ENCODE measurements at places on chromosomes 12 and 14. TPM values are rescaled to one million over a fixed set of nuclear protein-coding genes. Genes with fewer than 3 reads are reported as not detected.
A peak's percentile ranks its signal among the peaks of the same experiment; 100 is the strongest.

DNA sequence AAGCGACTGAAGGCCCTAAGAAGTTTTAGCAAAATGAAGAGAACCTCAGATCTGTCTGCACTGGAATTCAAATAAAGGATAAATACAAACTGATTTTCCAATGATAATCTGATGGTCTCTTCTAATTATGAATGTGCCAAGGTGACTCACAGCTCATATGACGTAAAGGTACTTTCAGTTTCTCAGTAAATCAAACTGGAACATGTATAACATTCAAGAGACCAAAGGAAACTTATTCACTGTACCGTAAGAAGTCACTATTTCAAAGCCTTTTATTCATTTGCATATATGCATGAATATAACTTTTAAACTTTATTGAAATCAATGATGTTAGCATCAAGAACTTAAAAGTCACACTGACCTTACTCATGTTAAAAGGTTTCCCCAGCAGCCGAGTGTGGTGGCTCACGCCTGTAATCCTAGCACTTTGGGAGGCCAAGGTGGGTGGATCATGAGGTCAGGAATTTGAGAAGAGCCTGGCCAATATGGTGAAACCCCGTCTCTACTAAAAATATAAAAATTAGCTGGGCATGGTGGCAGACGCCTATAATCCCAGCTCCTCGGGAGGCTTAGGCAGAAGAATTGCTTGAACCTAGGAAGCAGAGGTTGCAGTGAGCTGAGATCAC, 52.2 kb downstream of the ATXN2 start:
- no peak for DNase-seq

DNA sequence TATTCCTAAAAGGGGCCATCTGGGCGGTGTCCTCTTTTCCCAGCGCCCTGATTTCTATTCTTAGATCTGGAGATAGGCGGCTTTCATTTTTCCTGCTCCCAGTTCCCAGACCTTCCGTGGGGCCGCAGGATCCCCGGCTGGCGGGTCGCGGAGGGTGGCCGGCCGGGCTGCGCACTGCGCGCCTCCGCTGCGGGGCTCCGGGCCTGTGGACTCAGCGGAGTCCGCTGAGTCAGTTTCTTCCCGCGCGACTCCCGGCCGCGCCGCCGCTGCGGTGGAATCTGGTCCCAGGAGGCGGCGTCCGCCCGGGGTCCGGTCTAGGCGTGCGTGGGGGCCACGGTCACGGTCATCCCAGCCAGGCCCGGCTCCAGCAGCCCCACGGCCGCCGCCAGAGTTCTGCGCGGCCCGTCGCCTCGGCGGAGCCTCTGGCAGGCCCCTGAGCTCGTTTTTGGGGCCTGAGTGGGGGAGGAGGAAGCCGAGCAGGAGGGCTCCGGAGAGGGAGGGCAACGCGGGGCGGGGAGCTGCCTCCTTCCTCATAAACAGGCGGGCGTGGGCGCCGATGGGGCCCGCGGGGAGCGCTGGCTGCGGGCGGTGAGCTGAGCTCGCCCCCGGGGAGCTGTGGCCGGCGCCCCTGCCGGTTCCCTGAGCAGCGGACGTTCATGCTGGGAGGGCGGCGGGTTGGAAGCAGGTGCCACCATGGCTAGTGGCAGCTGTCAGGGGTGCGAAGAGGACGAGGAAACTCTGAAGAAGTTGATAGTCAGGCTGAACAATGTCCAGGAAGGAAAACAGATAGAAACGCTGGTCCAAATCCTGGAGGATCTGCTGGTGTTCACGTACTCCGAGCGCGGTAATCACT, at the start of gene LRRK2:
LRRK2 (plus strand) TSS at position 559 of the 853 bp plus-strand sequence; CDS start at position 694, 135 bp downstream.
- peak; percentile 81 for DNase-seq

DNA sequence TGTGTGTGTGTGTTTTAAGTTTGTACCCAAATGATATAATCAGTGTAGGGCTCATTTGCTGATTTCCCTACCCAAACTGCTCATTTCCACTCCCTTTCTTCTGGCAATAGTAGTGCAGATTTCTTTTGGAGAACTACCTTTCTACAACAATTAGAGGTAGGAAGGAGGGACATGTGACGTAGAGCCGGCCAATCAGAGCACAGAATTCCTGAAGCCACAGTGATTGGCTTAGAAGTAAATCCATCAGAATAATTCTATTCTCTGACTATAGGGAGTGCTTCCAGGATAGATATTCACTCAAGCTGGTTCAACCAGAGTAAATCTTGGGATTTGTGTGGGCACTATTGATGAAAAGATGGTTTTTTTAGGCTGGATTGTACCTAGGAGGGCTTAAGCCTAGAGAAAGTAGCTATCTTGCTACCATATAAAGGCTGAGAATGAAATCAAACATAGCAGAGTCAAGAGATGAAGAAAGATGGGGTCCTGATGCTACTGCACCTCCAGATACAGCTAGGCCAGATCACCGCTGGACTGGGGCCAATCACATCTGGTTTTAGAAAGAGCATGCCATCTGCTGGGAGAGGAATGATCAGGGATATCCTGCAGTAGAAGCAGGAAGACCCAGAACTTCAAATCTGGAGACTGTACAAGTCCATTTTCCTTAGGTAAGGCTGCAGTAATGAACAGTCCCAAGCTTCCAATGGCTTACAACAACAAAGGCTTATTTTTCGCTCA, 54.1 kb upstream of the NUAK1 start:
- DNase-seq: no peak

REM2 gene
- total RNA-seq: not detected

- no peak for DNase-seq
Observed at GRCh38 chr12:96521895-96522682, 32.7 kb downstream of the CFAP54 start.

- no peak for DNase-seq
Observed at GRCh38 chr12:121451961-121452339, 52.0 kb downstream of the RNF34 start.

SLC5A8 gene
- total RNA-seq: not detected

GRCh38 chr14:59480166-59480565, 4.0 kb downstream of the L3HYPDH start:
- DNase-seq: no peak

MGP gene
- 0.72 TPM for total RNA-seq

BCL2L14 gene
- not detected for total RNA-seq

- no peak for DNase-seq
Observed at GRCh38 chr12:90618586-90618985, 336.4 kb downstream of the CCER1 start.

AGAP2 gene
- not detected for total RNA-seq

- DNase-seq: no peak
Observed at GRCh38 chr12:27468241-27468640, 21.7 kb downstream of the SMCO2 start.

FBLN5 gene
- 0.16 TPM for total RNA-seq

GRCh38 chr12:91261820-91262676, 79.4 kb upstream of the DCN start:
- no peak for DNase-seq

DNA sequence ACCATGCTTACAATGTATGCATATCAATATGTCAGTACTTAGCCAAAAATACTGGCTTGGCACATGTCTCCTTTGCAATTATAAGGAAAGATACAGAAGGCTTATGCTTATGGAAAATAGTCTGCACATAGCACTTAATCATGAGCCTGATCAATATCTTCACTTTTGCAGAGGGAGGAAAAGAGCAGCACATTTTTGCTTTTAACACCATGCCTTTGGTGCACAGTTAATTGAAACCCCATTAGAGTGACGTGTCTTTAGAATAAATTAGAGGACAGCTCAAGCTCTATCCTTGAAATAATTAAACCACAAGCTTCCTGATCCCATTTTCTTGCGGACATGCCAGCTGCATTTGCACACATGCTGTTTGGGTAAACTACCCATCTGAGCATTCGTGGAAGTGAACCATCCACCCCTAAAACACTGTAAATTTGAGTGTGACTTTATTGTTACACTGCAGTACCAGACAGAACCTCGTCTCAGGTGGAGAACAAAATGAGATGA, 839.9 kb upstream of the MGAT4C start:
- DNase-seq: no peak

SELPLG gene
- total RNA-seq: 2.5 TPM

GRCh38 chr14:59306775-59307174, 118.3 kb downstream of the DAAM1 start:
- DNase-seq: peak; percentile 39

GLIPR1L2 gene
- total RNA-seq: not detected

RPL10L gene
- not detected for total RNA-seq

DNA sequence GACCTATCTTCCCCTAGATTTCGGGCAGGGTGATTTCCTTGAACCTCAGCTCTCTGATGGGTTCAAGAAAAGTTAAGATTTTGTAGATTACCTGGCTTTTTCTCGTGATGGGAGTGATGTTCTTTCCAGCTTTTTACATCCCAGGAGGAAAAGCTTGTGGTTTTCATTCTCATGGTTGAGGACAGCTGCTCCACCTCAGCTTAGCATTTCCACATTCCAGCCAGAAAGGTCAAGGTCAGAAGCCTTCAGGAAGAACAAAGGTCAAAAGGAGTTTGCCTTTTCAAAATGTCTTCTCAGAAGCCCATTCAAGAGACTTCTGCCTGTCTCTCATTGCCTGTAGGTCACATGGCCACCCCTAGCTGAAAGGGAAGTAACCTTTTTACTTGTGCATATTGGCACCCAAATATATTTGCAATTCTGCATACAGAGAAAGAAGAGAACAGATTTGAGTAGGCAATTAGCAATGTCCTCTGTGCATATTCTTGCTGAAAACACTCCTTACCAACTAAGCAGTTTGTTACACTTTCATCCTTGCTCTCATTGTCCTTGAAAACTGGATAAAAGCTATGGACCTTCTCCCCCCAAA, 6.6 kb upstream of the ADGRD1 start:
- no peak for DNase-seq

DNA sequence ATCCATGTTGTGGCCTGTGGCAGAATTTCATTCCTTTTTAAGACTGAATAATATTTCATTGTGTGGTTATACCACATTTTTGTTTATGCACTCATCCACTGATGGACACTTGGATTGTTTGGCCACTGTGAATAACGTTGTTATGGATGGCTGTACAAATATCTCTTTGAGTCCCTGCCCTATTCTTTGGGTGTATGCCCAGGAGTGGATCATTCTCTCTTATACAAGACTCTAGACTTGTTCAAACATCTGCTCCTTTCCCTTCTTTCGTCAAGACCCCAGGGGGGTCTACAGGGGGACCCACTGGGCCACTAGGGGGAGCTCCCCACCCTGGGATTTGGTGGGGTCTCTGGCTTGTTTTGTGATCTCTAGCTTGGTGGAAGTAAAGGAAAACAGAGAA, 77.4 kb downstream of the FBXL14 start:
- DNase-seq: peak; percentile 59

BDKRB2 gene
- total RNA-seq: 8.0 TPM

GRCh38 chr12:109606320-109607028, 32.9 kb downstream of the MVK start:
- peak; percentile 21 for DNase-seq

GRCh38 chr14:106269029-106269428, 742.6 kb downstream of the TMEM121 start:
- DNase-seq: no peak
